Right hindlimb (tissue), 1 donor: ENCODE measurements at places on chromosomes 11 and 22.

GRCh38 chr11:117933475-117933874, 4.3 kb upstream of the TMPRSS13 start:
- DNase-seq: no peak

GRCh38 chr11:65353900-65354264, 669 bp upstream of the TIGD3 start:
- no peak for DNase-seq

GRCh38 chr11:78737891-78738290, 163.2 kb upstream of the NARS2 start:
- DNase-seq: no peak

GRCh38 chr22:29204455-29205183, 1.1 kb upstream of the EMID1 start:
- DNase-seq: no peak

GRCh38 chr11:124646148-124646547, 23.5 kb downstream of the TBRG1 start:
- DNase-seq: no peak

GRCh38 chr11:46526216-46527215, 67.3 kb downstream of the AMBRA1 start:
- DNase-seq: no peak

GRCh38 chr11:104465321-104465720, 301.4 kb upstream of the PDGFD start:
- DNase-seq: no peak

DNA sequence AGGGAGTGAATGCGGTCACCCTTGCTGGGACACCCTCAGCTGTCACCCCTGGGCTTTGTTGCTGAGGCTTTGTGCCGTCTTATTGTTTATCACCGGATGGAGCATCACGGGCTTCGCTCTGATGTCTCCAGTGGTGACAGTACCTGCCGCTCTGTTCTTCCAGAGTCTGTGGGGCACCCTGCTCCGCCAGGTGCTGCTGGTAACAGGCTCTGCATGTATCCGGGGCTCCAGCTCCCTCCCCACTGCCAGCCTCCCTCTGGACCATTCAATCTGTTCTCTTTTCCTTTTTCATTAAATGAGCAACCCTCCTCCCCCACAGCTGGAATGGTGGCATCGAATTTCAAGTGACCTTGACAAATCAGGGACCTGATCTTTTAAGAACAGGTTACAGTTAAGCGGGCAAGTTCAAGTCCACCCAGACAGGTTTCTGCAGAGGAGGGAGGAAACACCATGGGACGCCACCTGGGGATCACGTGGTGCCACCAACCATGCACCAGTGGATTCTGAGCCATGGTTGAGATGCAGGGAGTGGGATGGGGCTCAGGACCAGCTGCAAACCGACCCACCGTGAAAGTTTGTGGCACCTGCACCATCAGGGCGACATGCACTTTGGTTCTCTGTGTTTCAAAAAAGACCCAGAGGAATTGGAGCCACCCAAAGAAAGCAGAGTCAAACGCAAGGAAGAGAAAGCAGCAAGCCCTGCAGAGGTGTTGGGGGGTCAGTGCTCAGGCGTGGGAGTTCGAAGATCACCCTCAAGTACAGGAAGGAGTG, 89.3 kb downstream of the BCR start:
- DNase-seq: no peak

- DNase-seq: no peak
Observed at GRCh38 chr11:126956635-126957034, 43.9 kb downstream of the KIRREL3 start.

GRCh38 chr22:17152971-17153370, 6.1 kb downstream of the HDHD5 start:
- DNase-seq: no peak

GRCh38 chr11:124876818-124877630, 11.8 kb downstream of the ROBO3 start:
- DNase-seq: no peak

- DNase-seq: no peak
Observed at GRCh38 chr11:128913806-128914205, 22.6 kb downstream of the KCNJ5 start.

DNA sequence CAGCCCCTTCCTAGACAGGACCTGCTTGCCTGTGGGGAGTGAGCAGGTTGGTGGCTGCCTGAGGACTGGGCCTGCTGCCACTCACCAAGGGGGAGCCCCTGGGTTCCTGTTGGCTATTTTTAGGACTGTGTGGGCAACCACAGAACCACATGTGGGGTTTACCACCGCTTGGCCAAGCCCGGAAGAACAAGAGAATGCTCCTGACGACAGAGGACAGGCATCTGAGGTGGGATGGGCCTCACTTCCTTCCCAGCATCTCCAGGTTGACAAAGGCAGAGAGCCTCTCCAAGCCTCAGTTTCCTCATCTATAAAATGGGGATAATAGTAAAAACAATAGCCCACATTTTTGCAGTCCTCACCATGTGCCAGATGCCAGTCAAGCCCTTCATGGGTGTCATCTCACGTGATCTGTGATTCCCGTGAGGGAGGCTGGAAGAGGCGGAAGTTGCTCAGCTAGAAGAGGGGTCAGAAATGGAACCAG, 43.6 kb downstream of the LRRC32 start:
- DNase-seq: peak; percentile 58

GRCh38 chr11:1149545-1149944, 8.2 kb upstream of the MUC5AC start:
- no peak for DNase-seq

GRCh38 chr22:39658367-39658766, 87.8 kb downstream of the CACNA1I start:
- no peak for DNase-seq
